Stimulated activated CD4-positive, alpha-beta T cell treated with anti-CD3 and anti-CD28 coated beads, Interleukin-15, amount 100 ng/mL, for 1 hour (primary cell): ENCODE measurements at places on chromosomes 12 and 14.

GRCh38 chr12:26651566-26652188, 181.3 kb downstream of the ITPR2 start:
- no peak for DNase-seq

GRCh38 chr12:78229591-78230101, 399.0 kb downstream of the NAV3 start:
- no peak for DNase-seq

DNA sequence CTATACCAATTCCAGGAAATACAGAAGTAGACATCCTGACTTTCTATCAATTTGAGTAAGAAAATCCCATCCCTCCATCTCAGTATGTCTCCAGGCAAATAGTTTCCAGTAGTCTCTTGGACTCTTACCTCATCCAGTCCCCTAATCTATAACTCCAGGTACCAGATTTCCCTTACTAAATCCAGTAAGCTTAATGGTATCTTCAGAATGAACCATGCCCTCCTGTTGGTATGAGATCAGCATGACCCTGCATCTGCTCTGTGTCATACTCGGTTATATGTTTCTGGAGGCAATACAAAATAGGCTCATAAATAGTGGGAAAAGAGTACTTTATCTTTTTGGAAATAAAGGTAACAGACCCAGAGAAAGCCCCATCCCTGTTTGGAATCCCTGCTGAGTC, 18.4 kb downstream of the PIGH start:
- DNase-seq = no peak

GRCh38 chr12:107655281-107656065, 30.1 kb upstream of the PWP1 start:
- DNase-seq = no peak

DNA sequence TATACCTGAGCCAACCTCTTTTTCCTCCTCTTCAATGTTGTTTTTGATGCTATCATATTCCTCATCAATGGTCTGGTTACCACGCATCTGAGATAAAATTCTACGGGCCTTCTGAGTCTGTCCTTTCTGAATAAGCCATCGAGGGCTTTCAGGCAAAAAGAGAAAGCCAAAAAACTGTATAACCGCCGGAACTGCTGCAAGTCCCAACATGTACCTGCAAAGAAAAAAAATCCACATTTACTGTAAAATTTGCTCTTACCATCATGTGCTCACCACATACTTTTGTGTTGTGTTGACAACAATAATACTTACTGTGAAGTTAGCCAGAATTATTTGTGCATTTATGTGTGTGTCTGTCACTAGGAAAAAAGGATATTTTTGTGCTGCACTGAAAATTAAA, 77.6 kb downstream of the SLC2A13 start:
- no peak for DNase-seq

DNA sequence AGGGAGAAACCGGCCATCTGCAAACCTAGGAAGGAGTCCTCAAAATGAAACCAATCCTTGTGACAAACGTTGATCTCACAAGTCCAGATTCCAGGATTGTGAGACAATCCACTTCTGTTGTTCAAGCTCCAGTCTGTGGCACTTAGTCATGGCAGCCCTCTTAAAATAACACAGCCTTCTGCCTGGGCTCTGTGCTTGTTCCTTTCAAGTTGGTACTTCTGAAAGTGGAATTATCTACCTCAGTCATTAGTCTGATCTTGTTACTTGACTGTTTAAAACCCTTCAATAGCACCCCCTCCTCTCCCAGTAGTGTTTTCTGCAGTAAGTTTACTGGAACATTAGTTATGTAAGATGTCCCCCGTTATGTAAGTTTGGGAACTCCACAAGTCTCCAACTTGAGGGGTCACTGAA, 111.0 kb upstream of the HIF1A start:
- DNase-seq = no peak

GRCh38 chr12:80059875-80060274, 39.5 kb upstream of the OTOGL start:
- no peak for DNase-seq

DNA sequence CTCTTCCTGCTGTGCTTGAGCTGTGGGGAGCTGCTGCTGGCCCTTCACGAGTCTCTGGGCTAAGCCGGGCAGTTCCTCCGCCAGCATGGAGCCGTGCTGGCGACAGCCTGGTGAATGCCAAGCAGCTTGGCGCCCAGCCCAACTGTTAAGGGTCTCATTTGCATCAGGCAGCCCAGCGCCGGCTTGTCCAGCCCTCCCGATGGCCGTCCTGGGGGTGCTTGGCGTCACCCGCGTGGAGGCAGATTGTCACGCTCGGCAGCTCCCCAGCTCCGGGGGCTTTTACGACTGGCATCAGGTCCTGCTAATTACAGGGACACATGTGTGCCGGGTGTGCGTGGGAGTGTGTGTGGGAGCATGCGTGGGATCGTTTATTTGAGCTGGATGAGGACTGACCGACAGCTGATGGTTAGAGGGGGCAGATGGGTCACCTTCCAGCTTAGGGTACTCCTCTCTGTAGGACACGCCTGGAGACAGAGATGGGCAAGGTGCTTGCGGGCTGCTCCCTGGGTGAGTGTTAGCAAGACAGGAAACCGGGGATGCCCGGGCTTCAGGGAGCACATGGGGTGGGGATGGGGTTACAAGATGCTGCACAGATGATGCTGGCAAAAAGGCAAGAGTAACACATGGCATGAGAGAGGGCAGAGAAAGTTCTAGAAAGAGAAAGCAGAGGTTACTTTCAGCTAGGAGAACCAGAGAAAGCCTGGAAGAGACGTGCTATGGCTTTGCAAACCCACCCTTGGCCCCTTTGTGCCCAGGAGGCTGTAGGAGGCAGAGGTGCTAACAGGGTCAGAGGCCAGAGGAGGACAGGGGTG, 64.1 kb downstream of the KIF26A start:
- no peak for DNase-seq
